ENCODE measurements at places on chromosomes 2 and 18. TPM values are rescaled to one million over a fixed set of nuclear protein-coding genes. Genes with fewer than 3 reads are reported as not detected.

The ZSWIM2 gene
- not detected for total RNA-seq

The DCC gene
- total RNA-seq = 7.6 TPM

GRCh38 chr2:158498749-158499136, 42.0 kb downstream of the PKP4 start:
- no peaks in the 10 kb centered on the region for H3K27me3 ChIP-seq
- no peak overlapping the region for H3K4me3 ChIP-seq
- H3K27ac ChIP-seq = no peak overlapping the region
- DNase-seq = no peak
- H3K4me1 ChIP-seq = peaks cover 7% of the 10 kb centered on the region
- H3K36me3 ChIP-seq = no peaks in the 10 kb centered on the region

DNA sequence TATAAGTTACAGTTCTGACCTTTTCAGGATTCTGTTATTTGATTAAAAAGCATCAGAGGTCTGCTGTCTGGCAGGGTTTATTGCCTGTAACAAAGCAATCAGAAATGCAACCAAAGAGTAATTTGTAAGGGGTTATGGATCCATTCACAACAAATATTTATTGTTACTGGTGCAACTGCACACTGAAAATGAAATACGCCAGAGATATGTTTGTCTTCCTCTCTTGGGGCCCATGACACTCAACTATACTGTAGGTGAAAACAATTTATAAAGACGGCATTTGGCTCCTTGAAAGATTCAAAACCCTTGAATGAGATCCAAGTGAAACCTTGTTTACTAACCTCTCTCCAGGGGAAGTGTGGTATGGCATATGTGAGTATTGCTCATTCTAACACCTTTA, 452.2 kb downstream of the MBD2 start:
- no peaks in the 10 kb centered on the region for H3K4me1 ChIP-seq
- H3K4me3 ChIP-seq = no peak overlapping the region
- no peaks in the 10 kb centered on the region for H3K27me3 ChIP-seq
- DNase-seq = no peak
- H3K36me3 ChIP-seq = no peaks in the 10 kb centered on the region

- H3K27ac ChIP-seq = no peak overlapping the region
- no peaks in the 10 kb centered on the region for H3K27me3 ChIP-seq
These were observed 140.5 kb downstream of the TPGS2 start for GRCh38 chr18:36688020-36688965.

DNA sequence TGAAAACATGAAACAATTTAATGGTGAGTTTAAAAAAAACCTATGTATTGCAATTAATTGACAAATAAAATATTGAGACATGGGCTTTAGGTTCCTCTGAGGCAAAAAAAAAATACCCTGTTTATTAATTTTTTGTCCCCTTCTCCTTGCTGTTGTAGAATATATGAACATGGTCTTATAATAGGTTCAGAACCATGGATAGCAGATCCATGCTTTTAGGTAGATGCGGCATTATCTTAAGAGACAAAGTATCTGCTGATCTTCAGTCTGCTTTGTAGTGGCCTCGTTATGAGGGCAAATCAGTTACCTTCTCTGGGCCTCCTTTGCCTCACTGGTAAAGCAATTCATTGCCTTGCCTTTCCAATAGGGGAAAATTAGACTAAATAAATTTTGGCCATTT, 850.7 kb downstream of the NRXN1 start:
- no peak overlapping the region for H3K27ac ChIP-seq
- no peaks in the 10 kb centered on the region for H3K27me3 ChIP-seq
- DNase-seq = no peak
- H3K36me3 ChIP-seq = no peaks in the 10 kb centered on the region

The ATP6V1B1 gene
- 0.19 TPM for total RNA-seq

The MC5R gene
- 0.61 TPM for total RNA-seq

- no peak for DNase-seq
- H3K27me3 ChIP-seq = no peaks in the 10 kb centered on the region
- no peak overlapping the region for H3K27ac ChIP-seq
- no peaks in the 10 kb centered on the region for H3K36me3 ChIP-seq
- no peak overlapping the region for H3K4me3 ChIP-seq
These were observed 43.7 kb upstream of the TMEM163 start for GRCh38 chr2:134762508-134762907.

- H3K4me1 ChIP-seq = no peaks in the 10 kb centered on the region
- no peak for DNase-seq
- peaks cover 22% of the 10 kb centered on the region for H3K27me3 ChIP-seq
- H3K27ac ChIP-seq = no peak overlapping the region
These were observed 292.8 kb downstream of the CELF4 start for GRCh38 chr18:37272841-37273240.
